Suppressor macrophage (primary cell): ENCODE measurements at places on chromosomes 4 and X.

DNA sequence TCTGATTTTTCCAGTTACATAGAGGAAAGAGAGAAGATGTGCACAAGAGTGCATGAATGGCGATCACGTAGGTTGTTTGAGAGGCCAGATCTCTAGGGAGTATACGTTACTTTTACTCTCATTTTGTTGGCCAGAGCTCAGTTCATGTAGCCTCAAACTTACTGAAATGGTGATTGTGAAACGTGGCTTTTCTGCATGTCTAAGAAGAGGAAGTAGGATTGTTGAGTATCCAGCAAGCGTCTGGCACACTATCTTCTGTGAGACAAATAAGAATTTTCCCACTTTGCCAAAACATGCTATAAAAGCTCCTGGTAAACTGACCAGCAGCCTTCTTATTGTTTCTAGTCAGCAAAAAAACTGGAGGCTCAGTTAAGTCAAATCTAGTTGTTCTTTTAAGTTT lies 264.5 kb upstream of the EMCN start:
- peak; percentile 26 for DNase-seq

GRCh38 chr4:106306561-106306960 lies 9.4 kb downstream of the TBCK start:
- no peak for DNase-seq

GRCh38 chrX:78168065-78168464 lies 28.6 kb upstream of the TAF9B start:
- DNase-seq: no peak

DNA sequence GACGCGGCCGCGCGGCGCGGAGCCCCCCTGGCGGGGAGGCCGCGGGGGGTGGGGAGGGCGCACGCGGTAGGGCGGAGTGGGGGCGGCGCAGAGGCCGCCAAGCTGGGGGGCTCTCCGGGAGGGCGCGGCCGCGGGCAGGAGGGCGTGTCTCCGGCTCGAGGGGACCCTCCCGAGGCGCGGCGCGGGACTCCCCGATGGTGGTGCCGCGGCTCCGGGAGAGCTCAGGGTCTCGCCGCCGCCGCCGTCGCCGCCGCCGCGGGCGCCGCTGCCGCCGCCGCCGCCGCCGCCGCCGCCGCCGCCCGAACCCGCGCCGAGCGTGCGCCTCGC lies 165 bp upstream of the PTCHD1 start:
- no peak for DNase-seq

- DNase-seq: no peak
Measured at GRCh38 chr4:121339307-121339706, 41.5 kb downstream of the QRFPR start.

- DNase-seq: no peak
Measured at GRCh38 chr4:150632639-150633038, 50.7 kb downstream of the MAB21L2 start.
